K562 (cell line): ENCODE measurements at places on chromosomes 1 and 21.

GRCh38 chr1:19811206-19811851, 3.8 kb downstream of the RNF186 start:
- peak; percentile 72 for DNase-seq

GRCh38 chr1:211605603-211606331, 26.8 kb upstream of the SLC30A1 start:
- no peak for DNase-seq

DNA sequence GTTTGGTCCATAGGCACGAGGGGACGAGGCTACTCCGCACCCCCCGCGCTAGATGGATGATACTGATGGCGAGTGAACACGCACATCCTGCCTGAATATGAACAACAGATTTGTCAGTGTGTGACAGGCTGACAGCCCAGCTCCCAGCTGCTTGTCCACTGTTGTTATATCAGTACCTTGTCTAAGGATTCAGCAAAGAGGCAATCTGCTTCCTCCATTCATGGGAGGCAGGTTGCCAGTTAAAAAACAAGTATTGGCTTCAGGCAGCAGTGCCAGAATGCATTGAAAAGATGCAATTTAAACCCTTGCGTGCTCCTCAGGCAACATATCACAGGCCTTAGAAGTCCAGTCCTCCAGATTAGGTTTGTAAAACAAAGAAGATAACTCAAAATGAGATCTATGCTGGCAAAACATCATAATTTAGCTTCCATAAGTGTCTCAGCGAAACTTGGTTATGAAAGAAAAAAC, 223.3 kb downstream of the GPATCH2 start:
- DNase-seq = no peak

DNA sequence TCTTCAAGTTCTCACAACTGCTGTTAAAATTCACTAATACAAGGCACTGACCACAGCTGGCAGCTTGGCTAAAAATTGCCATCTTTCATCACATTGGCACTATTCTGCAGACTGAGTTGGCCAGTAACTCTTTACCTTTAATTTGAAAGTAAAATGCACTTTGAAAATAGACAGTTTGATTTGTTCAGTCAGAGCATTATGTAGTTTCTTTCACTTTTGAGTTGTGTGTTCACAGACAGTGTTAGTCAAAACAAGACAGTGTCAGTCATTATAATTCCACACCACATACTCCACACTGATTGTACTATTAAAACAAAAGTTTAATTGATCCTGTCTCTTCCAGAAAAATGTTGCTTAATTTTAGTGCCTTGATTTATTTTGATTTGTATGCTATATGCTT, 160.7 kb downstream of the SDCCAG8 start:
- no peak for DNase-seq

DNA sequence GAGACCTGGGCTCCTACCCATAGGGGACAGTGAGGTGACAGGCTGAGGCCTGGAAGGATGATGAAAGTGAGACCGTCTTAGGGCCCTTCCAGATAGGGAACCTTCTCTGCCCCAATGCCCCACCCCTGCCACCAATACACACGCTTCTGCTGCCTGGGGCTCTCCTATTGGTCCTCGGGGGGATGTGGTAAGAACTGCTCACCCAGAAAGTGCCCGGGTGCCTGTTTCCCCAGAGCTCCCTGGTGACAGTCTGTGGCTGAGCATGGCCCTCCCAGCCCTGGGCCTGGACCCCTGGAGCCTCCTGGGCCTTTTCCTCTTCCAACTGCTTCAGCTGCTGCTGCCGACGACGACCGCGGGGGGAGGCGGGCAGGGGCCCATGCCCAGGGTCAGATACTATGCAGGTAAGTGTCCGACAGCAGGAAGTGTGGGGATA, 948 bp downstream of the SEMA4A start:
- no peak for DNase-seq

DNA sequence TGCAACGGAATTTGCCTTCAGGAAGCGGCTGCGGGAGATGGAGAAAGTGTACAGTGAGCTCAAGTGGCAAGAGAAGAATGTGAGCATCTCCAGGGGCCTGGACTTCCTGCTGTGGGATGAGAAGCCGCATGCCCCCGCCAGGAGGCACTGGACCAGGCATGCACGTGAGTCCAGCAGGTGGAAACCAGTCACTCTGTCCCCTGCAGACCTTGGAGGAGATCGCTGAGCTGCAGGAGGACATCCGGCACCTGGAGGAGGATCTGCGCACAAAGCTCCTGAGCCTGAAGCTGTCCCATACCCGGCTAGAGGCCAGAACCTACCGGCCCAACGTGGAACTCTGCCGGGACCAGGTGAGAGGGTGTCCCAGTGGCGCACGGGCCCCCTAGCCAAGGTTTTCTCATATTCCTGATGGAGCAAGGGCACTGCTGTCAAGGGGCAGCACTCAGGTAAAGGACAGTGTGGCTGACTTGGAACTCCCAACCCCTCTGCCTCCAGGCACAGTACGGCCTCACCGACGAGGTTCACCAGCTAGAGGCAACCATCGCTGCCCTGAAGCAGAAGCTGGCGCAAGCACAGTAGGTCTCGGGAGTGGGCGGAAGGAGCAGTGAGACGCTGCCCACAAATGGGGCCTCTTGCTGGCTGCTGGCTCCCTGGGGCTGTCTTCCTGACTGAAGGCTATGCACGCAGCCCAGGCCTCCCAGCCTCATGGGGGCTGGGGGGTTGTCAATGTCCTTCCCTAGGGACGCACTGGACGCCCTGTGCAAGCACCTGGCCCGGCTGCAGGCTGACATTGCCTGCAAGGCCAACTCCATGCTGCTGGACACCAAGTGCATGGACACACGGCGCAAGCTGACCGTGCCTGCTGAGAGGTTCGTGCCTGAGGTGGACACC, 1.2 kb upstream of the ADPRS start:
- DNase-seq = peak; percentile 52

DNA sequence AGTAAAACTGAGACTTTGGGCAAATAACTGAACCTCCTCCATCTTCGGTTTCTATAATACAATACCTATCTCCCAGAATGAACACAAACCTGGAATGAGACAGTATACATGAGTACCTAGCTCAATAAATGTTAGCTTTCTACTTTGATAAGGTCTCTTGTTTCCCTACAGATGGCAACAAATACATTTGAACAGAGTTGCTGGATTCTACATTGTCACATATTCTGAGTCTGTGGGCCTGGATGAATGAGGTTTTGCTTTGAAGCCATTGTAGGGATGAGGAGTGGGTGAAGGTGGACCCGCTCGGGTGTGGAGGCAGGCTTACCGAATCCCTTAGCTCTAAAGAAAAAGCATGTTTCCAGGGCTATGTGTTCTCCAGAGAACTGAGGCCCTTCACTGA, 13.9 kb upstream of the FYB2 start:
- DNase-seq = no peak
